Vagina (tissue), 2 donors: ENCODE measurements at places on chromosomes 13 and 19.

GRCh38 chr19:18299654-18300053 is 18.2 kb upstream of the JUND start:
- DNase-seq, result no peak

DNA sequence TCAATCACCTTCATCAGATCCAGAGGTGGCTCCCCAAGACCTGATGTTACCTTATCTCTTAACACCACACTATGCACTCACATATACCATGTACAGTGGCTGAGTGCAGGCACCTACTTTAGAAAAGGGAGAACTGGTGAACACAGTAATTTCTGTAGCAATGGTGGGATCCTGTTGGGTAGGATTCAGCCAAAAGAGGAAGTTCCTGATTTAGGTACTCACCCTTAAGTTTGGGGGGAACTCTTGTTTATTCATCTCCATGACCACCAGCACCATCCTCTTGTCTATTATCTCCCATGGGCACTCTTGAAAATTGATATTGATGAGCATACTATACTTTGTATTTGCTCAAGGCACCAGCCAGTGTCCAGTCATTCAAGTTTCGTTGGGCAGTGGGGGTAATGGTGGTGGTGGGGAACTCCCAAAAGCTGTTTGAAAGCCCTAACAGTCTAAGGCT is 324.4 kb downstream of the LMO7 start:
- DNase-seq, result no peak

GRCh38 chr13:76656056-76656455 is 230.1 kb downstream of the KCTD12 start:
- DNase-seq, result no peak

- no peak for DNase-seq
Observed at GRCh38 chr19:50967929-50968715, 1.3 kb downstream of the KLK6 start.

GRCh38 chr13:28622286-28622685 is 36.6 kb upstream of the POMP start:
- DNase-seq, result no peak

- DNase-seq, result no peak
Observed at GRCh38 chr19:56092685-56093631, 28.1 kb downstream of the ZNF787 start.

DNA sequence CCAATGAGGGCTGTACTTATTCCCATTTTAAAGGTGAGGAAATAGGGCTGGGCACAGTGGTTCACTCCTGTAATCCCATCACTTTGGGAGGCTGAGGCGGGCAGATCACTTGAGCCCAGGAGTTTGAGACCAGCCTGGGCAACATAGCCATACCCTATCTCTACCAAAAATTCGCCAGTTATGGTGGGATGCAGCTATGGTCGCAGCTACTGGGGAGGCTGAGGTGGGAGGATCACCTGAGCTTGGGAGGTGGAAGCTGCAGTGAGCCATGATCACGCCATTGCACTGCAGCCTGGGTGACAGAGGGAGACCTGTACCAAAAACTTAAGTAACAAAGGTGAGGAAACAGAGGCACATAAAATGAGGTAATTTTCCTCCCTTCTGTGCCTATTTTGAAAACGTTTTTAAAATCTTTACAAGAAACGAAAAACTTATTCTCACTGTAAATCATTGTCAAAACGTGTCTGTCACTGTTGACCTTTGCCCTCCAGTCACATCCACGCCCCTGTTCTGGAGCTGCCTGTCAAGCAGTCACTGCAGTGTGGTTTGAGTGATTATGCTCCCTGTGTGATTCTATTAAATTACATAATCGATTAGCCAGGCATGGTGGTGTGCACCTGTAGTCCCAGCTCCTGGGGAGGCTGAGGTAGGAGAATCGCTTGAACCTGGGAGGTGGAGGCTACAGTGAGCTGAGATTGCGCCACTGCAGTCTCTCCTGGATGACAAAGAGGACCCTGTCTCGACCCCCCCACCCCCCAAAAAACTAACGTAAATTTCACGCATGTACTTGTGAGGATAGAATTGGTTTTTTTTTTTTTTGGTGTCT is 12.5 kb downstream of the NOP53 start:
- DNase-seq, result no peak

DNA sequence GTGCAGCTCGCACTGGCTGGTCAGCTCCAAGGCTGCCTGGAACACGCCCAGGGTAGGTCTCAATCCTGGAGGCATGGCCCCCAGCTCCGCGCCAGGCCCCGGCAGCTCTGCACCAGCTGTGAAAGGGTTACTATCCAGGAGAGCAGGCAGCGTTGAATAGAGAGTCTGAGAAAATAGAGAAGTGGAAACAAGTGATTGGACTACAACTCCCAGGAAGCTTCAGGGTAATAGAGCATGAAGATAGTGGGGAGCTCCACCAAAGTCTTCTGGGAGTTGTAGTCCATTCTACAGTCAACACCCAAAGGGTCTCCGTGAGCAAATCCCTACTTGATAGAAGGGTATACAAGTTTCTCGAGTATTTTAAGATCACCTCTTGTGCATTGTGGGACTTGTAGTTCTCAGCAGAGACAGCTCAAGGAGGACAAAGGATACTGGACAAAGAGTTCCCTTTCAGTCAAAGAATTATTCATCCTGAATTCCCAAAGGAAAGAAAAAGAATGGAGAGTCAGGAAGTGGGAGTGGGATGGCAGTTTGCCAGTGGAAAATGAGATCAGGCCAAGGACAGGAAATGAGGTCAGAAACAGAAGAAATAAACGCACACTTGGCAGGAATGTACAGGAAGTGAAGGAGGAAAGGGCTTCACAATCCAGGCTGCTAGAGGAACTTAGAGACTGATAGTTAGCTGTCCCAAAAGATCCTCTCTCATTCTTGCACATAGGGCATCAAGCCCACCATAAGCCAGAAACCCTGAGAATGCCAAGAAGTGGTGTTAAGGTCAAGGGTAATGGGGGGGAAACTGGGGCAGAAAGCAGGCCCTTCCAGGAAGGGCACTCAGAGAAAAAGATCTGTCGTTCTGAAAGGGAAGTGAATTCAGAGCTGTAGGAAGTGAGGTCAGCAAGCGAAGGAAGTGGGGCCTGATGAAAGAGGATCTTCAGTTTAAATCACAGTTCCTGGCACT is 5.5 kb upstream of the MAMSTR start:
- no peak for DNase-seq

- DNase-seq, result no peak
Observed at GRCh38 chr19:7122701-7123100, 53.2 kb downstream of the ZNF557 start.
